Daoy (cell line): ENCODE measurements at places on chromosomes 5 and 9. TPM values are rescaled to one million over a fixed set of nuclear protein-coding genes. Genes with fewer than 3 reads are reported as not detected.

SNCB gene
- total RNA-seq: 0.11 TPM in 1 of 2 replicates, not detected in the other

KLHL9 gene
- not detected in 2 replicates for total RNA-seq

GFPT2 gene
- total RNA-seq: 124 and 133 TPM in 2 replicates

ANKRD34B gene
- total RNA-seq: 0.06 TPM in 1 of 2 replicates, not detected in the other

ADGRD2 gene
- total RNA-seq: 0.23 TPM in 1 of 2 replicates, not detected in the other

PCDHGB2 gene
- total RNA-seq: 0.23 and 0.24 TPM in 2 replicates

CCDC127 gene
- 2.3 and 4.1 TPM in 2 replicates for total RNA-seq

CCDC192 gene
- not detected in 2 replicates for total RNA-seq

MARCOL gene
- total RNA-seq: not detected in 2 replicates

CCNO gene
- 6.2 and 7.1 TPM in 2 replicates for total RNA-seq

TUSC1 gene
- not detected in 2 replicates for total RNA-seq

RFX3 gene
- 0.36 and 0.74 TPM in 2 replicates for total RNA-seq

DOK3 gene
- 3.7 and 3.9 TPM in 2 replicates for total RNA-seq

DCAF10 gene
- total RNA-seq: 15.0 and 47.5 TPM in 2 replicates

PCDHA13 gene
- 0.17 and 0.71 TPM in 2 replicates for total RNA-seq

TIMD4 gene
- total RNA-seq: not detected in 2 replicates

EGFL7 gene
- total RNA-seq: 53.7 and 56.2 TPM in 2 replicates

PCDHB12 gene
- total RNA-seq: 2.1 and 3.6 TPM in 2 replicates

PDE6A gene
- not detected in 2 replicates for total RNA-seq

MAMDC2 gene
- 0.30 and 2.2 TPM in 2 replicates for total RNA-seq
